ENCODE measurements at places on chromosomes 6 and 20.

DNA sequence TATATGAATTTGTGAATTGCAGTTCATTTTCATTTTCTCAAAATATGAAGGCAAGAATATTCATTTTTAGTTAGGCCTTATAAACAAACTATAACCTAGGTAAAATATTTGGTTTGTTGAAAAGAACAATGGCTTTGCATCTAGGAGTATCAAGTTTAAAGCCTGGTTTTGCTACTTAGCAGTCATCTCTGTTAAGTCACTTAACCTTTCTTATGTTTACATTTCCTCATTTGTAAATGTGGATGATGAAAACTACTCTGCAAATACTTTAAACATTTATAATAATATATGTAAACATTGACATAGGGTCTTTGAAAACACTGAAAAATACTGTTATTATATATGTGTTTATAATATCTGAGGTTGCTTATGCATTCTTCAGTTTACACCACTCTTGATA lies 135.5 kb downstream of the CENPW start:
- DNase-seq = peak; percentile 33

GRCh38 chr6:21393441-21394165 lies 199.9 kb upstream of the SOX4 start:
- no peak for DNase-seq

DNA sequence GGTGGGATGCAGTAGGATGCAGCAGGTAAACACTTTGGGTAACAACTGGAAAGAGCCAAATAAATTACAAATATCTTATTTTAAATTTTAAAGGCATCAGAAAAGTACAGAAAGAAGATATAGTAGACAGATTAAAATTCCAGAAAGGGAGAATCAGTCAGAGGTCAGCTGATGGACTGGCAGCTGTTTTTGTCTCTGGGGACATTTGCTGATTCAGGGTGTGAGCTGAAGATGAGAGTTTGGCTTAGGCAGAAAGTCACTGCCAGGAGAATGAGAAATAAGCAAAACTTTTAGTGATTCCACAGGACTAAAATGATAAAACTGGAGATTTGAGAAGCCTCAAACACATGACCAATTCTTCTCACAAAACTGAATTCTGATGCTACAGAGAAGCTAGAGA lies 39.5 kb downstream of the AHI1 start:
- DNase-seq = no peak

GRCh38 chr6:151614630-151615029 lies 120.8 kb downstream of the CCDC170 start:
- no peak for DNase-seq
